Thymus (tissue), 14 donors: ENCODE measurements at places on chromosomes 2 and 18.
A peak's percentile ranks its signal among the peaks of the same experiment; 100 is the strongest.

DNA sequence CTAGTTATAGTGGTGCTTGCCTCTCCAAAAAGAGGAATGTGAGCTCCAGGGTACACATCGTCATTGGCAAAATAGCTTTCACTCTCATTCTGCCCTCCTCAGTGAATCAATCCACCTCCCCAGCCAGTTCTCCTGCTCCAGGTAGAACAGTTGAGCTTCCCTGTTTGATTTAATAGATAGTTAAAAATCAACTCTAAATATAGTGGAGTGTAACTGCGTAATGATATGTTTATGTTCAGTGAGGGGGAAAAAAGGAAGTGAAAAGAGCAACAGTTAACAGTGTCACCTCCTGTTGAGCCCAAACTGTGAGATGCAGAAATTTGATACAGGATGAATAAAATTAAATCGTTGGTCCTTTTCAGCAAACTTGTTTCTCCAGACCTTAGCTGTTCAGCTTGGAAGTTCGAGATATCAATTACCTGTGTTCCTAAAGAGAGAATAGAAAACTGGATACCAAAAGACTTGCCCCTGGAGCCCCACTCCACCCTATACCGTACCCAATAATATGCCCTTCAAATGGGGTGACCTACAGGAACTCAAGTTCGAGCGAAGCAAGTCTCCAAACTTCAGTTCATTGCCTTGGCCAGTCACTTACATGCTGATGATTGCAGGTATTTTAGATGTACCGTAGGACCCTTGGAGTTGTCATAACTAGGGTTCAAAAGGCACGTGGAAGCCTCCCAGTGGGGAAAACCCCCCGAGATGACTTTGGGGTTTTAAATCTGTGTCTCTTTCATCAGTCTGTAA lies 708.4 kb downstream of the RNF144A start:
- no peaks in the 10 kb centered on the region for H3K27me3 ChIP-seq
- H3K27ac ChIP-seq = no peak overlapping the region
- no peak overlapping the region for H3K4me3 ChIP-seq
- H3K36me3 ChIP-seq = no peaks in the 10 kb centered on the region
- DNase-seq = no peak

GRCh38 chr2:71759060-71759459 lies 305.7 kb downstream of the DYSF start:
- no peaks in the 10 kb centered on the region for H3K36me3 ChIP-seq
- H3K27ac ChIP-seq = no peak overlapping the region
- no peaks in the 10 kb centered on the region for H3K4me1 ChIP-seq
- no peak overlapping the region for H3K4me3 ChIP-seq
- no peak for DNase-seq

DNA sequence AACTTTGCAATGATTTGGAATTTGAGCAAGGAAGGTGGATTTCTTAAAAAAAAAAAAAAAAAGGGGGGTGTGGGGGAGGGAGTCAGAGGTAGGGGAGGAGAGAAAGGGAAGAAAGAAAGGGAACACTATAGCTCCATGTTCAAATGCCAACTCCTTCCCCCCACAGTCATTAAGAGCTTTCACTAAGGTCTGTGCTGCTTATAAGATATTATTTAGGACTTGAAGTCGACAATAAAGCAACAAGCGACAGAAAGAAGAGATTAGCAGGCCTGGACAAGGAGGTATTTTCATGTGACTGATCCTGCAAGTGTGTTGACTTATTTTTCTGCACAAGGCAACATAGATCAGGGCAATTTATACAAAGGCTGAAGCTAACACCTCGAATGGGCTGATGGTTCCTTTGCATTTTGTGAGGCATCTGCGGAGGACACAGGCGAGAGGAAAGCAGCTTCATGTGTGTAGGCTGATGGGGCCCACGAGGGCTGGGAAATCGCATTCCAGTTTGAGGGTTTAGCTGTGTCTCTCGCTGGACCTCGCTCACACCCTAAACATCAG lies 382.0 kb downstream of the SOX11 start:
- H3K4me1 ChIP-seq = no peaks in the 10 kb centered on the region
- no peak overlapping the region for H3K27ac ChIP-seq
- H3K36me3 ChIP-seq = no peaks in the 10 kb centered on the region
- H3K4me3 ChIP-seq = no peak overlapping the region
- no peak for DNase-seq
- no peaks in the 10 kb centered on the region for H3K27me3 ChIP-seq

- H3K36me3 ChIP-seq = no peaks in the 10 kb centered on the region
- no peaks in the 10 kb centered on the region for H3K27me3 ChIP-seq
- H3K4me1 ChIP-seq = no peaks in the 10 kb centered on the region
- DNase-seq = no peak
Measured at GRCh38 chr2:108271691-108272253, 16.9 kb upstream of the SULT1C2 start.

DNA sequence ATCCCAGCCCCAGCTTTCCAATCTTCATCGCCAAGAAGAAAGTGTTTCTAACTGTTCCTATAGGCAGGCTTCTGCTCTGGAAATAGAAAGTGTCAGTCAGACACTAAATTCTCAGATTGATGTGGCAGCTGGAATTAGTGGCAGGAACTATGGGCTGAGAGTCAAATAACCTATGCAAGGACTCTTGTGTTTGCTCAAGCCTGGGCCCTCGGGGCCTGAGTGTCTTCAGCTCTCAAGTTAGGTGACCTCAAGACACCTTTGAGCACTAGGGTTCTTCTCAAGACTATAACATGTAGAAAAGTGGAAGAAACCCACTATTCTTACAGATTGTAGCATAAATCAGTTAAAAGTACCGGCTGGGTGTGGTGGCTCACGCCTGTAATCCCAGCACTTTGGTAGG lies 694.5 kb downstream of the RNF144A start:
- H3K27ac ChIP-seq = no peak overlapping the region
- no peaks in the 10 kb centered on the region for H3K36me3 ChIP-seq
- no peak overlapping the region for H3K4me3 ChIP-seq
- no peak for DNase-seq
- H3K4me1 ChIP-seq = no peaks in the 10 kb centered on the region

DNA sequence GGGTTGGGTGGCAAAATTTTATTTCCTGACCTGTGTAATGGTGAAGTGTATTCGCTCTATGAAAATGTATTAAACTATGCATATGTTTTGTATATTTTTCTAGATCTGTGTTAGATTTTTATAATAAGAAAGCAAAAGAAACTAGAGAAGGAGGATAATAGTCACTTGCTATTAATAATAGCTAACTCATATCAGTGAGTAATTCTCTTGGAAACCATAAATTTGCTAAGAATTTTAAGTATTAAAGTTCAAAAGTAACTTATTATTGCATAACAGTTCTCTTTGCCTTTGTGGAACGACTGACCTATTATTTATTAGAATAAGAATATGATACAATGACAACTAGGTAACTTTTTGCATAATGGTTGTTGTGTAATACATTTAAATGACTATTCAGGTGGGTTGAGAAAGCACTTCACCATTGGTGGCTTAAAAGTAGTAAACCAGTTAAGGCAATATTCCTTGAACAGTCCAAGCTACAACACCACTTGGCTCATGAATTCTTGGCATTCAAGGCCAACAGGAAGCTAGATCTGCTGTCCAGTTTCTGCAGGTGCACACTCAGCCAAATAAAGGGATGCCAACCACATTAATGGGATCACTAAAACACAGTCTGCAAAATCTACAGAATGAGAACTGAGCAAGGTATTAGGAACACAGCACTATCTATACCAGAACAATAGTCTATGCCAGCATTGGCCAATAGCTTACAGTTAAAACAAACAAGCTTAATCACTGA lies 921.3 kb downstream of the CPS1 start:
- no peak overlapping the region for H3K27ac ChIP-seq
- H3K4me1 ChIP-seq = no peaks in the 10 kb centered on the region
- DNase-seq = no peak
- H3K36me3 ChIP-seq = no peaks in the 10 kb centered on the region

DNA sequence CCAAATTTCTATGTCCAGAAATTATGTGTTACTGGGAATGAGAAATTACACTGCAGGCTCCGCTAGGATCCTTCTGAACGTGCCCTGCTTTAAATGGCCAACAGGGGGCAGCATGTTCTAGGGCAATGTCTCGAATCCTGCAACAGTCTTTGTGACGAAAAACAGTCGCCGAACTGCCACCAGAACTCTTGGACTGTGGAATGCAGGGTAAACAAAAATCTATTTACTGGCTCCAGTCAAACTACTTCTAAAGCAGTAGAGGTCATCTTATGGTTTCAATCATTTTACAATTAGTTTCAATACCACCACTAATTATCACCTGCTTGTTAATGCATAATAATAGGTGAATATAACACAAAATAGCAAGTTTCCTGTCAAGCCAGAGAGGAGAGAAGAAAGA lies 9.8 kb upstream of the ZNF397 start:
- no peak overlapping the region for H3K4me3 ChIP-seq
- H3K27me3 ChIP-seq = no peaks in the 10 kb centered on the region
- peak; percentile 62 for DNase-seq
- no peak overlapping the region for H3K27ac ChIP-seq

GRCh38 chr2:9613291-9613690 lies 17.5 kb downstream of the YWHAQ start:
- no peak overlapping the region for H3K4me3 ChIP-seq
- H3K27me3 ChIP-seq = no peaks in the 10 kb centered on the region
- peaks cover 14% of the 10 kb centered on the region for H3K36me3 ChIP-seq

DNA sequence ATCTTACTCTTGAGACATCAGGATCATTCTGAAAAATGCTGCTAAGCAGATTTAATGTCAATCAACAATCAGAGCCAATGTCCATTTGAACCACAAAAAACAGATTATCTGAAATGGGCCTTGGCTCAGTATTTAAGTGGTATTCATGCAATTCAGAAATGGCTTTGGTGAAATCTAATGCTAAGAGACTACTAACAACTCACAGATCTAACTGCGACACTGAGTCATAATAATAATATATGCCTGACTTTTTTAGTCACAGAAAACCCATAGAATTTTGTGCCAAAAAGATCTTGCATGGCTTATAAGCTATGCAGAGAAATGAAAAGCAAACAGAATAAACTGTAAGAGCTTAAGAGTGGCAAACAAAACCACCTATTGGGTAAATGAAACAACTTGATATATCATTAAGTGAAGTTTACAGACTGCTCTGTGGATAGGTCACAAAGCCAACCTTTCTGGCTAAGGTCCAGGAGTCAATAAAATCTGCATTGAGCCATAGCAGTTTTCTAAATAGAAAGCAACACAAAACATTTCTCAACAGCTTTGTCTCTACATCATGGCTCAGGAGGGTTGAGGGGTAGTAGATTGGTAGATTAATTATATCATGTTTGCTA lies 234.3 kb downstream of the LRATD1 start:
- H3K36me3 ChIP-seq = no peaks in the 10 kb centered on the region
- H3K27me3 ChIP-seq = no peaks in the 10 kb centered on the region
- H3K4me3 ChIP-seq = no peak overlapping the region

DNA sequence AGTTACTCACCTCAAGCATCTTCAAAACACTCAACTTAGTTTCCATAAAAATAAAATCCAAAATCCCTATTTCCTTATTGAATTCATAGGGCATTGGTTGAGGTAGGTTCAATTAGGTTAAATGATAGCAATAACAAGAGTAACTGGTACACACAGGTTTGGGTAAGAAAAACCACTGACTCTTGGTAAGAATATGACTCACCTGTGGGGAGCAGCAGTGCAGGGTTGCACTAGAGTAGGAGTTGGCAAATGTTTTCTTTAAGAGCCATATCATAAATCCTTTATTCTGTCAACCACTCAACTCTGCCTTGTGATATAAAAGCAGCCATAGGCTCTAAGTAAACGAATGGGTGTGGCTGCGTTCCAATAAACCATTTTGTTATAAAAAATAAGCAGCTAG lies 71.4 kb upstream of the CDH20 start:
- no peaks in the 10 kb centered on the region for H3K36me3 ChIP-seq
- no peak for DNase-seq
- H3K27ac ChIP-seq = no peak overlapping the region
- H3K4me1 ChIP-seq = no peaks in the 10 kb centered on the region
